ENCODE measurements at places on chromosomes 7 and 10. TPM values are rescaled to one million over a fixed set of nuclear protein-coding genes. Genes with fewer than 3 reads are reported as not detected.

The NDUFB2 gene
- 298 TPM for polyA plus RNA-seq

The RNF148 gene
- not detected for polyA plus RNA-seq

The SRI gene
- polyA plus RNA-seq: 265 TPM

The CUZD1 gene
- polyA plus RNA-seq: not detected

The MYOZ1 gene
- not detected for polyA plus RNA-seq

The JCAD gene
- 0.07 TPM for polyA plus RNA-seq

The CYP3A4 gene
- polyA plus RNA-seq: not detected

The LMOD2 gene
- 0.45 TPM for polyA plus RNA-seq

The LOXL4 gene
- 0.43 TPM for polyA plus RNA-seq

The HTR5A gene
- polyA plus RNA-seq: not detected
